ENCODE measurements at places on chromosomes 2 and 18.

- no peak for DNase-seq
Observed at GRCh38 chr2:100237770-100238169, 84.5 kb downstream of the LONRF2 start.

- DNase-seq, result no peak
Observed at GRCh38 chr2:201403880-201404279, 46.7 kb upstream of the FLACC1 start.

GRCh38 chr2:217887841-217888701, 114.7 kb downstream of the TNS1 start:
- DNase-seq, result no peak

DNA sequence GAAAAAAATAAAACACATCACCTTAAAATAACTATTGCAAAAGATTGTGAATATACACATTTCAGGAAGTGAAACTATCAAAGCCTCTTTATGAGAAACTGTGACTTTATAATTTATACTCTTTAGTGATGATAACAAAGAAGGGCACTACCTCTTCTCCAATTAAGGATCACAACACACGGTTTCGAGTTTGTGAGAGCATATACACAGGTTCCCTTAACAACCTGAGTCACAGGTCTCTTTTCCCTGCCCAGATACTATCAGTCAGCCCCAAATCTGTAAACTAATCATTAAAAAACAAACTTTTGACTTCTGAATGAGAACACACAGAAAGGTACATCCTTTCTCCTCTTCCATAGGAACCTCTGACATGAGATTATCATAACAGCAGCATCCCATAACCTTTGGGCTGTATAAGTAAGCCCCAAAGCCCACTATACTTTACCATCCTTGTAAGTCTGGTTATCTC, 44.9 kb downstream of the PTPN2 start:
- peak; percentile 67 for DNase-seq

DNA sequence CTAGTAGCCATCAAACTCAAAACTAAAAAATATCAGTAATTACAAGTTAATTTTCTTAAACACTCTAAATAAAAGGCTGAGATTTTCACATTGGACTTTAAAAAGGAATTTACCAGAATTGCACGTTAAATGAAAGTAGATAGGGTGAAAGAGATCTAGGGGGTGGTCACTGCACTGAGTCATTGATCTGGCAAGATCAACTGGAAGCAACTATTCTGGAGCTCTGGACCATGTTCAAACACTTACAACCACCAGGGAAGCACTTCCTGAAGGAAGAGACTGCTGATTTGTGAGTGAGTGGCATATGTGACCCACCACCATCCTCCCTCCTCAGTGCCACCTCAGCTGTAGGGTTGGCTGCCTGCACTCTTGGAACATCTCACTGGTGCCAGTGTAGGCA, 111.8 kb downstream of the UGGT1 start:
- no peak for DNase-seq

GRCh38 chr2:195251214-195251613, 405.8 kb upstream of the SLC39A10 start:
- no peak for DNase-seq

DNA sequence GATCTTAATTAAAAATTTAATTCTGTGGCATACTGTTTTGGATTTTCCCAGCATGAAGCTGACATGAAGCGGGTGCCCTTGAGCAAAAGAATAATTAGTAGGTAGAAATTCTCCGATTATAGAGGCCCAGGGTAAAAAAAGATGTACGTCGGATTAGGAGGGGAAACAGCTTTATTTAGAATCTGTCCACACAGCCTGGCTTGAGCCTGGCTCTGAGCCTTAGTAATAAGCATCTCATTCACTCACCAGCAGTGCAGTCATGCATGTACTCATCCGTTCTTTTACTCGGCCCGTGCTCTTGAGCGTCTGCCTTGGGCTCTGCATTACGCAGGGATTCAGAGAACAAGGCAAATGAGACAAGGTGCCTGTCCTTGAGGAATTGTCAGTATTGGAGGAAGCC, 219.3 kb downstream of the AGAP1 start:
- no peak for DNase-seq

GRCh38 chr2:54808661-54809060, 85.2 kb downstream of the EML6 start:
- no peak for DNase-seq
